ENCODE measurements at places on chromosomes 3 and 15.

- DNase-seq = no peak
These were observed 1031.7 kb downstream of the MCTP2 start for GRCh38 chr15:95262866-95263564.

DNA sequence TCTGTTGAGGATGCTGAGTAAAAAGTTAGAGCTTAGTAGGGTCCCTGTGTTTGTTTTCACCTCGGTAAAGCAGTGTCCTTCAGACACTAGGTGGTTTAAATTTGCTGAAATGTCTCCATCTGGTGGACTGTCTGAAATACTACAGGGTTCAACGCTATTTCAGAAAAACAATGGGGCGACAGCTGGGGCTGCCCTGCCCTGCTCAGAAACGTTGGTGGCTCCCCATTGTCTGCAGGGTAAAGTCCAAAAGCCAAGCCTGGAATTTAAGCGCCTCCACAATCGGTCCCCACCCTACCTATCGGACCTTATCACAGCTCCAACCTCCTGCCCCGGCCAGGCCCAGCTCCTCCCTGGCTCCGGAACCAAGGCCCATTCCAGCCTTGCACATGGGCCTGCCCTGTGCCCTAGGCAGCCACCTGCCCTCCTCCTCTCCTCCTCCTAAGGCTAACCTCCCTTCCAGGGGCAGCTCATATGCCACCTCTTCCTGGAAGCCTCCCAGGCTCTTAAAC, 4.3 kb upstream of the TSEN2 start:
- peak; percentile 18 for DNase-seq

DNA sequence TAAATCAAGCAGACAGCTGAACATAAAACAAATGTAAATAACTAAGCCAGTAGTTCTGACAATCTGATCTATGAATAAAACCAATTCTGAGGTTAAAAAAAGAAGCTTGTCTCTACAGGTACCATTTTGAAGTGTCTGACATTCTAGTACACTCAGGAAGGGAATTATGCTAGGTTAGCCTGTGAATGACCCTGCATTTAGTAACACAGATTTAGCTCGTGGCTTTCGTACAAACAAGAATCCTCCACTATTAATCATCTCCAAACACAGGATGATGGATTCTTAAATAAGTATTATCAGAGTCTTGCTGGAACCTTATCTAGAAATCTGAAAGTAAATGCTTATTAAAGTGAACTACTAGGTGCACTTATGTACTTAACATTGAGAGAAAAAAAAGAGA, 1120.1 kb downstream of the ROBO1 start:
- DNase-seq = no peak

DNA sequence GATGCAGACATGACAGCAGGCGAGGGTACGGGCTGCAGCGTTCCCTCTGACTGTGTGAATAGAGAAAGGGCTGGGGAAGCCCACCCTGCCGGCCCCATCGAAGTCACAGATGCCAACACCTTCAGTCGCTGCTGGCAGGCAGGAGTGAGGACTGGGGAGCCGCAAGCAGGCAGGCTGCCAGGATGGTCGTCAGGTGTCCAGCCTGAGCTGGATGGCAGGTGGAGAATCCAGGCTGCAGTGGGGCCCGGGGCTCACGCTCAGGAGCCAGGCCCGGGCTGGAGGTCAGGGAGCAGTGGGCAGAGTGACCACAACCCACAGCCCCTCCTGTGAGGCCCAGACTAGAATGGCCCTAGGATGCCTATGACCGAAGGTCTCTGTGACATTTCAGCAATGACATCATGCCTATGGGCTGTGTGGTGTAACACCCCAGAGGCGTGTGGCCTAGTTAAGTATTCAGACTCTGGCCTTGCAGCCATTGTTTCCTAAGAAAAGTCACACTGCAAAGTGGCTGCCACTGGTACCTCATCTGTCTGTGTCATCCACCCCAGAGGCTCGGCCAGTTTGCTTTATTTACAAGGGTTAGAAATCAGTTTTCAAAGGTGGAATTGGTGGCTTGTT, 15.7 kb downstream of the PRR23E start:
- no peak for DNase-seq

DNA sequence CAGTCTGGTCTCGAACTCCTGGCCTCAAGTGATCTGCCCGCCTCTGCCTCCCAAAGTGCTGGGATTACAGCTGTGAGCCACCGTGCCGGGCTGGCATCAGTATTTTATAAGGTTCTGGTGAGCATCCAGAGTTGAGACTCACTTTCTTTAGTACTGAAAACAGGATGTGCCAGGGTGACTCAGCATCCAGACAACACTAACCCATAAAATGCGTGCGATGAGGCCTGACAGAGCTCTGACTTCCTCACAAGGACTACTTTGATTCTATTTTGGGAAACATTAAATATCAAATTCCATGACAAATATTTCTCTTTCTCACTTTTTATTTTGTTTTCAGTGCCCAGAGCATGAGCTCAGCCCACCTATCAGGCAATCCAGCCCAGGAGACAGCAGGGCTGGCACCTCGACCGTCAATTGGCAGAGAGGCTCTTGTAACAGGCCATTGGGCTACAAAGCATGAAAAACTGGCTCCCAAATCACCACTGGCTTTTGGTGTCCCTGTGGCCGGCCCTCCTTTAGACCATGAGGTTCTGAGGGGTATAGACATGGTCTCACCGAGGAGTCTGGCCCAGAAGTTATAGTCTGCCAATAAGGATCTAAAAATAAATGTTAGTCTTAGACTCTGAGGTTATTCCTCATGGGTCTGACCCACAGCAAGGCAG, 75.0 kb downstream of the FEM1B start:
- DNase-seq = peak; percentile 50

DNA sequence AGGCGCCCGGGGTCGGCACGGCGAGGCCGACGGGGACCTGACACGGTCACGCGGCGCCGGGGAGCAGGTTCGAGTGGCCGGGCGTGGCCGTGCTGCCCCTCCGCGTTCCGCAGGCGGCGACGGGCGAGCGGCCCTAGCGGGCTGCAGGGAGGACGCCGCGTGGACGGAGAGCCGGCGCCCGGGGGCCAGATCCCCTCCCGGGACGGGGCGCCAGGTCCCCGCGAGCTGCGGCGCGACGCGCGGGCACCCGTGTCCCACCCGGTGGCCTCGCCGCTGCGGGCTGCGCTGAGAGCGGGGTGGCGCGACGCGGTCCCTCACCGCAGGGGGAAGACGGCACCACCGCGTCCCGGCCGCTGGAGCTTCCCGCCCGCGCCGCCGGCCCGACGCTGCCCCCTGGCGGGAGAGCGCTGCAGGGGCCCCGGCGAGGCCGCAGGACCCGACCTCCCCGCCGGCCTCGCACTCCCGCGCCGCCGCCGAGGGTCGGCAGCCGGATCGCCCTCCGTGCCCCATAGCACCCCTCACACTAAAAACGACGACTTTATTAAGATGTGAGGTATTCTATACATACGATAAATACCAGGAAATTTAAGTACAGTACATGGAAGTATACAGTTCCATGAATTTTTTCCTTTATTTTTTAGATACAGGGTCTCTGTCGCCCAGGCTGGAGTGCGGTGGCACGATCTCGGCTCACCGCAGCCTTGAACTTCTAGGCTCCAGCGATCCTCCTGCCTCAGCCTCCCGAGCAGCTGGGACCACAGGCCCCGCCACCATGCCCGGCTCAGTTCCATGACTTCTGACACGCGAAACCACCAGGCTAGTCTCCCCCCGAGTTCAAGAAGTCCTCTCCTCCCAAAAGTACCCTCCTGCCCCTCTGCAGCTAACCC, 1.3 kb upstream of the PIGZ start:
- peak; percentile 71 for DNase-seq

- no peak for DNase-seq
These were observed 14.7 kb upstream of the CHD2 start for GRCh38 chr15:92885224-92886041.

GRCh38 chr3:129068291-129068886, 7.8 kb downstream of the GP9 start:
- DNase-seq = no peak

- no peak for DNase-seq
These were observed 16.4 kb downstream of the NEK4 start for GRCh38 chr3:52754373-52754772.

DNA sequence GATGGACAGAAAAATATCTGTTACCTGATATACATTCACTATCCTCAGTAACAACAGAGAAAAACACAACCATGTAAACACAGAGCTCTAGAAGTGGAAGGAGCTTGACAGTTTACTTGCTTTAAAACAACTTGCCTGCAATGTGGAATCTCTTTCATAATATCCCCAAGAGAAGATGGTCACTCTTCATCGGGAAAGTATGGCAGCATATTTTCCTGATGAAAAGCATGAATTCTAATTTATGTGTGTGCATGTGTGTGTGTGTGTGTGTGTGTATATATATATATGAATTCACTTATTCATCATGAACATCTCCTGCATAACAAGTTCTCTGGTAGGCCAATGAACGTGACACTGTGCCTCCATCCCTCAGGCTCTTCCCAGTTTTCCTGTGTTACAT, 81.2 kb downstream of the EFL1 start:
- no peak for DNase-seq

DNA sequence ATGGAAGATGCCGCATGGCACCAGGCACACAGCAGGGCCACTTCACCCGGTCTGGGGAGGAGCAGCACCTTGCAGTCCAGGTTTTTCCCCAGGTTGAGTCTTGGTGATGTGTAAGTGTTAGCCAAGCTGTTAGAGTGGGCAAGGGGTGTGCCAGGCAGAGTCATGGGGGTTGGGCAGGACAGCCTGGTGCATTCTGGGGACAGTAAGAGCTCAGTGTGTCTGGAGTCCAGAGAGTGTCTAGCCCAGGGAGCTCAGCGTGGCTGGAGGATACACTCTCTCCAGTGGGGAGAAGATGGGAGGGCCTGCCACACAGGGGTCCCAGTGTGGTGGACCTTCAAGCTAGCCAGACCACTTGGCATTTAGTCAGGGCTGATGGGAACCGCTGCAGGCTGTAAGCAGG, 87.4 kb downstream of the AAGAB start:
- DNase-seq = no peak

DNA sequence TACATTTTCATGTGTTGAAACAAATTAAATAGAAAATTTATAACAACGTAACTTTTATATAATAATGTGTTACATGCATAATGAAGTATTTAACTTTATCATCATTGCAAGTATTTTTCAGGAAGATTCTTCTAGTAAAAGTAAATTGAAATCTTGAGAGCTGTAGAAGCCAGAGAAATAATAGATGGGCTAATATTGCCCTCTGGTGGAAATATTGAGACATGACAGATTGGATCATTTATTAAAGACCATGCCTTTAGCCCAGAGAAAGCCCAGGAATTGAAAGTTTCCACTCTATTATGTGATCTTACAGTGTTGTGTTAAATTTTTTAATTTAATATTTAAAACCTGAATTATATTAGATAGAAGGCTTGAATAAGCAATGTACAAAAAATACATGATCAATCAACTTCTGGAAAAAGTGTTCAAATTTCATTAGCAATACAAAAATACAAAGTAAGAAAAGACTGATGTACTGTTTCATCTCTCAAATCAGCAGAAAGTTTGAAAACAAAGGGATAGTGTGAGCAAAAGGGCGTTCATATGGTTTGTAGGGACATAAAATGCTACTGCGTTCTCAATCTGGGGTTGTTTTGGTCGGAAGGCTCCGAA, 52.7 kb upstream of the SPTSSB start:
- DNase-seq = peak; percentile 45

GRCh38 chr3:188706599-188706998, 465.2 kb upstream of the TPRG1 start:
- DNase-seq = no peak

DNA sequence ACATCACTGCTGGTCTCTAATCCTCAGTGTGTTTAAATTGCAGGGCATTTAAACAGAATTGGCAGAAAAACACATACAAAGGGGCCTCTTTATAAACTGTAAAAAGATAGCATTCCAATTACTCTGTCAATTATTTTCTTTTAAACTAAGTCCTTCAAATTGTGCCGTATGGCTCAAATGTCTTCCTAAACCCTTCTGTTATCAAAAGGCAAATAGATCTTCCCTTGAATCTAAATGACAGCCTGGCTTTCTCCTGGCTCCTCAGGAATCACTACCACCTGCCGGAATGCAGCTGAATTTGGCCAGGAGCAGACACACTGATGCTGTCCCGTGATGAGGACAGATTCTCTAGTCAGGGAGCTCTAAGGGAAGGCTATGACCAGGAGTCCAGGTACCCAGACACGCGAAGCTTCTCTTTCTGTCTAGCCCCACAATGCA, 85.6 kb downstream of the IGF2BP2 start:
- DNase-seq = no peak

DNA sequence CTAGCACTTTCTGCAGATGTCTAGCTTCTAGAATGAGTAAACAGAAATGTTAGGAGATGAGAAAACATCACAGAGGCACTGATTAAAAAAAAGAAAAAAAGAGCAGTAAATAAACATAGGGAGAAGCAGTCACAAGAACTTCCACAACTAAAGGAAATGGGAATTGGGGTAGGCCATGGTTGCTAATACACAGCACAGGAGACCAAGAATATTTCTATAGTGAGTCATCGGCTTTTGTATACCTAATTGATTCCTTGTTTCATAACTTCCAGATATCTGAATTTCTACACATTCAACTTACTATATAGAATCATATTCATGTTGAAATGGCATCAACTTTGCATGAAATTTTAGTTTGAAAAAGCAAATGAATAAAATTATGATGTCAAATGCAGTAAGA, 47.3 kb upstream of the TCF12 start:
- DNase-seq = no peak

DNA sequence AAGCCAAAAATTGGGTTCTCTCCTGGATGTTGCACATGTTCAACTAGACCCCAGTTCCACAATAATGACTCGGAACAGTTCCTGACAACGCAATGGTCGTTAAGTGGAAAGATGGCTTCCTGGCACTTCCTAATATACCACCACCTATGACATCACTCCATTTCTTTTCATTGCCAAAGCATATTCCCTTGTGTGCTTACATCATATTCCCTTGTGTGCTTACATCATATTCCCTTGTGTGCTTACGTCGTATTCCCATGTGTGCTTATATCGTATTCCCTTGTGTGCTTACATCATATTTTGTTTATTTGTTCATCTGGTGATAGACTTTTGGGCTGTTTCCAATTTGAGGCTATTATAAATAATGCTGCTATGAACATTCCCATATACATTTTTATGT, 39.2 kb downstream of the TFRC start:
- DNase-seq = no peak

GRCh38 chr15:60591496-60592370, 112.8 kb upstream of the ICE2 start:
- DNase-seq = no peak

DNA sequence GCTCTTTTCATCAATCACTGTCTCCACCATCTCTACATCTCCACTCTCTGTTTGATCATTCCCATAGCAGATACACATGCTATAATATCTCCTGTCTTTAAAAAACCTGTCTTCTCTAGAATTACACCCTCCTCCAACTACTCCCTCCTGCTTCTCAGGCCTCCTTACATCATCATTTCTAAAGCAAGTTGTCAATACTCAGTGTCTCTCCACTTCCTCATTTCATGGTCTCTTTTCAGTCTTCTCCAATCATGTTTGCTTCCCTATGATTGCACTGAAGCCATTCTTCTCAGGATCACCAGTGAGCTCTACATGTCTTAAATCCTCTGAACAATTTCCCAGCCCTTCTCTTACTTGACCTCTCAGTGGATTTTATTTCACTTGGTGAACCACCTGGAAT, 87.0 kb upstream of the ZNF280D start:
- no peak for DNase-seq

- no peak for DNase-seq
These were observed 84.3 kb upstream of the THRB start for GRCh38 chr3:24578951-24579421.
